ENCODE measurements at places on chromosomes 2 and 18. TPM values are rescaled to one million over a fixed set of nuclear protein-coding genes. Genes with fewer than 3 reads are reported as not detected.

GRCh38 chr2:239003624-239004273 lies 155.9 kb downstream of the TWIST2 start:
- H3K27me3 ChIP-seq = peaks cover 24% of the 10 kb centered on the region
- H3K36me3 ChIP-seq = no peaks in the 10 kb centered on the region
- no peak overlapping the region for H3K4me3 ChIP-seq
- no peak for DNase-seq

GRCh38 chr2:201164166-201164565 lies 18.8 kb upstream of the CASP10 start:
- H3K4me1 ChIP-seq = no peaks in the 10 kb centered on the region
- H3K27ac ChIP-seq = no peak overlapping the region
- H3K36me3 ChIP-seq = peaks cover 70% of the 10 kb centered on the region

GRCh38 chr18:74468547-74469061 lies 11.5 kb upstream of the DIPK1C start:
- no peak overlapping the region for H3K27ac ChIP-seq
- DNase-seq = no peak
- no peak overlapping the region for H3K4me3 ChIP-seq
- no peaks in the 10 kb centered on the region for H3K36me3 ChIP-seq

DNA sequence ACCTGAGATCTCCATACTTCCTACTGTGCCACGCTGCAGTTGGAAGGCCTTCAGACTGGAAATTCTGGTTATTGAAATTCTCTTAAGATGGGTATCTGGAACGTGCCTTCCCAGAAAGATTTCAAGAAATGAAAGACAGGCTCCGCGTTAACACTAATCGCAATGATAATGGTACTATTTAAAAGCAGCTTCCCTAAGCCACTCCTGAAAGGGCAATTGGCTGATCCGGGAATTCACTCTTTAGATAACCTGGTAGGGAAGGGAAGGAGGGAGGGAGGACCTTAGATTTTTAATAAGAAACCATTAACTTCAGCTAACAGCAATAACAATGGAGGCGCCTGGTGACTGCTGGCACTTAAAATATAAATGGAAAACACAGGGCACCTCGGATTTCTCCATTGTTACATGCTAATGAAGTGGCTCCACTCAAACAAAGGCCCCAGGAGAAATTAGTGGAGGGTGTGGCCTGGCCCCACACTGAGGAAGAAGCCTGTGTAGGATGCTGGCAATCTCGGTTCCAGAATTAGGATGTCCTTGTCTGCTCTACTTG lies 22.5 kb upstream of the MTA3 start:
- H3K4me1 ChIP-seq = peaks cover 6% of the 10 kb centered on the region
- no peak for DNase-seq
- H3K4me3 ChIP-seq = no peak overlapping the region

GRCh38 chr2:213227458-213227857 lies 56.8 kb upstream of the SPAG16 start:
- no peaks in the 10 kb centered on the region for H3K36me3 ChIP-seq
- no peak overlapping the region for H3K4me3 ChIP-seq
- DNase-seq = no peak
- H3K4me1 ChIP-seq = peaks cover 5% of the 10 kb centered on the region

DNA sequence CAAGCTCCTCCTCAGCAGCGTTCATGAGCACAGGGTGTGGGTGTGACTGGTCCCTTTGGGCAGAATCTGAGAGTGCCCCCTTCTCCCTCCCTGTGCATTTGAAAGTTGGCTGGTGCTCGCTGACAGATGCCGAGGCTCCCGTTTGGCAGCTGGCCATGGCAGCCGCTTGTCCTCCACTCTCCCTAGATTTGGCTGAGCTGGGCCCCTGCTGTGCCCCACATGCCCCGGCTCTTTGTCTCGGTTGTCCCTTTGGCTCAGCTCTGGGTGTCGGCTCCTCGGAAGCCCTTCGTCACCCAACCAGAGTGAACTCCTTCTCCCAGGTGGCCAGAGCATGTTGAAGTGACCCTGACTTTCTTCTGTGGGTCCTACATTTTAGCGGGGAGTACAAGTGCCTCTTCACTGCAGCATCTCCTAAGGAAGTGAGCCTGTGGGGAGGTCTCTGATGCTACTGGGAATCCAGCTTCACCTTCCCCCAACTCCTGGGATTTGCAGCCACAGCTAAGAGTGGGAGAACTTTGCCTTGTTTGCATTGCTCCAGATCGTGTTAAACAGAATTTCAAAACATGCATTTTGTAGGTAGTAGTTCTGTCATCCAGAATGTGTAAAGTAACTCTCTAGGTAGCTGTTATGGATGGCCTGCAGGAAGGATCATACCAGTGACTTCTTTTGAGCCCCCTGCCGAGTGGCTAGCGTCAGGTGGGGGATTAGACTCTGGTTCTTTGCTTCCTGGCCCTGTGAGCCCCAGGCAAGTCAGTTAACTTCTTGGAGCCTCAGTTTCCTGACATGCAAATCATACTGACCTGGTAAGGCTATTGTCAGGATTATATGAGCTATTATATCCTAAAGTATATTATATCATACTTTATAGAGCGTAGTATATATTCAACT lies 24.2 kb downstream of the HPCAL1 start:
- no peak overlapping the region for H3K27ac ChIP-seq
- no peak overlapping the region for H3K4me3 ChIP-seq
- no peak for DNase-seq
- H3K36me3 ChIP-seq = peaks cover 28% of the 10 kb centered on the region
- no peaks in the 10 kb centered on the region for H3K27me3 ChIP-seq

NOL4 gene
- total RNA-seq = not detected

DNA sequence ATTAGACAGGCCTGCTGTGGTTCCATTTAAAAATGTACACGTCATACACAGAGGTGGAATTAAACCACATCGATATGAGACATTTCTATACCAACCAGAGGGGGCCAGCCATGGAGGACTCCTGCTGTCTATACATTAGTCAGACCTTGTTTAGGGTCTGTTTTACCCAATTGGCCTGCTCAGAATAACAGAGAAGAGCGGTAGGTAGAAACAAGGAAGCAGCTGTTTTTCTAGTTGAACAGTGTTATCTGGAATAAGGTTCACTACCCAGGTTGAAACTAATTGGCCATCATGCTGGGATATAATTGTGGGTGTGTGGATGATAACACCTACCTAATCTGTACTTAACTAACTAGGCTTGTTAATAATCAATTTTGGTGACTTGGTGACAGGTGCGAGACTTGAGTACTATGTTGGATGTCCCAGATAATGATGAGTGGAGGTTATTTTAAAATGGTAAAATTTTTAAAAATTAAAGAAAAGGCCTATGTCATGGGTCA lies 47.5 kb downstream of the RHBDD1 start:
- no peaks in the 10 kb centered on the region for H3K27me3 ChIP-seq
- DNase-seq = no peak
- peaks cover 9% of the 10 kb centered on the region for H3K4me1 ChIP-seq
- peaks cover 53% of the 10 kb centered on the region for H3K36me3 ChIP-seq
- no peak overlapping the region for H3K27ac ChIP-seq

GRCh38 chr2:148521181-148521580 lies 123.4 kb upstream of the EPC2 start:
- peaks cover 3% of the 10 kb centered on the region for H3K36me3 ChIP-seq
- peaks cover 54% of the 10 kb centered on the region for H3K4me1 ChIP-seq
- no peak overlapping the region for H3K4me3 ChIP-seq
- no peak for DNase-seq

DNA sequence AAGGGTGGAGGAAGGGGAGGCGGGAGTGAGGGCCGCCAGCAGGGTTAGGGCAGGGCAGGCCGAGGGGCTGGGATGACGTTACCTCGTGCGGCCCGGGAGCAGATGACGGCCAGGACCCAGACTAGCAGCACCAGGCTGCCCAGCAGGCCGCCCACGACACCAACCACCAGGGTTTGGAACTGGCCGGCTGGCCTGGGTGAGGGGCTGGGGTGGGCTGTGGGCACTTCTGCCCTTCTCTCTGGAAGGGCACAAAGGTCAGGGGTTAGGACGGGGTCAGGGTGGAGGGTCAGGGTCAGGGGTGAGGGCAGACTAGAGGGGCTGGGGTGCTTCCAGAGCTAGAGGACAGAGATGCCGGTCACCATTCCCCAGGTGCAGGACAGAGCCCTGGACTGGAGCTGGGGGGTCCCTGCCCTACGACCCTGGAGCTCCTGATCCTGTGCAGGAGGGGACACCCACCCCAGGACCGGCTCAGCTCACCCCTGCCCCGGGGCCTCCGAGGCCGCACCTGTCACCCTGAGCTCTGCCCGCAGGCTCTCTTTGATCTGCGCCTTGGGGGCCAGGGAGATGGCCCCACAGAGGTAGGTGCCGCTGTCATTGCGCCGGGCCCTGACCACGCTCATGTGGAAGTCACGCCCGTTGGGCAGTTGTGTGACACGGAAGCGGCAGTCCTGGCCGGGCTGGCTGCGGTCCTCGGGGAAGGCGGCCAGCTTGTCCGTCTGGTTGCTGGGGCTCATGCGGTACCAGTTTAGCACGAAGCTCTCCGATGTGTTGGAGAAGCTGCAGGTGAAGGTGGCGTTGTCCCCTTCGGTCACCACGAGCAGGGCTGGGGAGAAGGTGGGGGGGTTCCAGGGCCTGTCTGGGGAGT lies 6.3 kb downstream of the PDCD1 start:
- H3K36me3 ChIP-seq = peaks cover 16% of the 10 kb centered on the region
- H3K27me3 ChIP-seq = no peaks in the 10 kb centered on the region
- H3K27ac ChIP-seq = peak overlapping the region; percentile 55
- H3K4me3 ChIP-seq = no peak overlapping the region
- H3K4me1 ChIP-seq = peaks cover 11% of the 10 kb centered on the region

SULT1C3 gene
- not detected for total RNA-seq

GRCh38 chr2:221025398-221025797 lies 546.7 kb downstream of the EPHA4 start:
- DNase-seq = no peak
- H3K27ac ChIP-seq = no peak overlapping the region
- H3K36me3 ChIP-seq = no peaks in the 10 kb centered on the region
- H3K4me1 ChIP-seq = peaks cover 7% of the 10 kb centered on the region
- H3K4me3 ChIP-seq = no peak overlapping the region
- H3K27me3 ChIP-seq = peaks cover 7% of the 10 kb centered on the region

GRCh38 chr18:76823587-76824011 lies 1.2 kb downstream of the ZNF236 start:
- H3K27ac ChIP-seq = peak overlapping the region; percentile 88
- H3K4me1 ChIP-seq = peaks cover 52% of the 10 kb centered on the region
- no peaks in the 10 kb centered on the region for H3K27me3 ChIP-seq
- peaks cover 9% of the 10 kb centered on the region for H3K36me3 ChIP-seq

DNA sequence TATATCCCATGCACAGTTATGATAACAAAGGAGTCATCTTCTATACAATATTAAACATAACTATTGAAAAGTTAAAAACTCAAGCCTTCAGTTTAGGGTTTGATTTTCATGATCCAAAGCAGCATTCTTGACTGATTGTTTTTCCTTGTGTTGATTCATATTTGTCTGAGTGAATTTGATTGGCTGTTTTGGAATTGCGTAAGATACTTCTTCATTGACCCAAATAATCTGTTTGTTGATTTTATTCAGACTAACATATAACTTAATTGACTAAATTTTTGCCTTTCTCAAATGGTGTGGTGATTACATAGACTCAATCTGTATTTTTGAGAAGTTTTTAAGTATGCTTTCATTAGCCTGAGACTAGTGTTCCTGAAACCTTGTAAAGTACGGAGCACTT lies 305.7 kb upstream of the TNP1 start:
- no peaks in the 10 kb centered on the region for H3K36me3 ChIP-seq
- peaks cover 13% of the 10 kb centered on the region for H3K27me3 ChIP-seq
- no peak overlapping the region for H3K27ac ChIP-seq
- no peak for DNase-seq

DNA sequence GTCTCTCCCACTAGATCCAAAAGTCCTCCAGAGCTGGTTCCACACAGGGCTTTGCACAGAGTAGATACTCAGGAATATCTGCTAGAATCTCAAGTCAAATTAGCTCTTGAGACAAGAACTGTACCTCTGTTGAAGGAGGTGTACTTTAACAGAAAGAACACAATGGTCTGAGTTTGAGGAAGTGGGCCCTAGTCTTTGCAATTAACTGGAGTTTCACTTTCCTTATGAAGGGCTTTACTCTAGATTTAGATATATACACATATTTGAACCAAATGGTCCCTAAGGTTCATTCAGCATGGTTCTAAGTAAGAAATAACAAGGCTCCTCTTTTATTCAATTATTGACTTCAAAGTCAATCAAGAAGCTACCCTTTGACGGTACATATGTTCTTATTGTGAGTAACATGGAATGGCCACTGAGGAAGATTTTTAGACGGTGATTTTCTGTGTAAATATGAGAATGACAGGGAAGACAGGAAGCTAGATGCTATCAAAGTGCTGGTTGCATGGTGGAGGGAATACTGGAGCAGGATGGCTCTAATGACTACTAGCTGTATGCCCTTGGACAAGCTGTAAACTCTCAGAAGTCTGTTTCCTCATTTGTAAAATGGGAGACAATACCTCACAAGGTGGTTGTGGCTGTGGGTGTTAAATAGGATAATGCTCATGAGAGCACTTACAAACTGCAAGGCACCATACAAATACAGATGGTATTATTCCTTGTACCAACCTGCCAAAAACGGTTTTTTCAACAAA lies 73.5 kb upstream of the SERTAD2 start:
- DNase-seq = no peak
- peak overlapping the region; percentile 78 for H3K27ac ChIP-seq
- H3K36me3 ChIP-seq = peaks cover 7% of the 10 kb centered on the region
- H3K4me1 ChIP-seq = peaks cover 54% of the 10 kb centered on the region

CCDC102B gene
- 2.3 TPM for total RNA-seq

DNA sequence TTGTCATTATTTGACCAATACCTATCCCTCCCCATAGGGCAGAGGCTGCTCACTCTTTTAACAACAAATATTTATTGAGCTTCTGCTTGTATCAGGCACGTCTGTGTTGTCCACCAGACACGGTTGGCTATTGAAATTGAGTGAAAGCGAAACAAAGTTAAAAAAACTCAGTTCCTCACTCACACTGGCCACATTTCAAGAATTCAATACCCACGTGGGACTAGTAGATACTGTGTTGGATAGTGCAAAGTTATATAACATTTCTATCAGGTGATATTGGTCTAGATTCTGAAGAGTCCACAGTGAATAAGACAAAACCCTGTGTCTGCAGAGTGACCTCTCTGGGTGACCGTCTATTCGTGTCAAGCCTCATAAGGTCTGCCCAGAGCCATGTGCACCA lies 43.9 kb upstream of the GALR1 start:
- no peak for DNase-seq
- H3K27me3 ChIP-seq = peaks cover 1% of the 10 kb centered on the region
- H3K27ac ChIP-seq = no peak overlapping the region
- H3K36me3 ChIP-seq = no peaks in the 10 kb centered on the region
- peaks cover 38% of the 10 kb centered on the region for H3K4me1 ChIP-seq
- no peak overlapping the region for H3K4me3 ChIP-seq

C2orf72 gene
- total RNA-seq = 2.0 TPM

Data from activated CD4-positive, alpha-beta T cell treated with anti-CD3 and anti-CD28 coated beads for 36 hours (primary cell).